Naive B cell (primary cell): ENCODE measurements at places on chromosomes 12 and 14.

DNA sequence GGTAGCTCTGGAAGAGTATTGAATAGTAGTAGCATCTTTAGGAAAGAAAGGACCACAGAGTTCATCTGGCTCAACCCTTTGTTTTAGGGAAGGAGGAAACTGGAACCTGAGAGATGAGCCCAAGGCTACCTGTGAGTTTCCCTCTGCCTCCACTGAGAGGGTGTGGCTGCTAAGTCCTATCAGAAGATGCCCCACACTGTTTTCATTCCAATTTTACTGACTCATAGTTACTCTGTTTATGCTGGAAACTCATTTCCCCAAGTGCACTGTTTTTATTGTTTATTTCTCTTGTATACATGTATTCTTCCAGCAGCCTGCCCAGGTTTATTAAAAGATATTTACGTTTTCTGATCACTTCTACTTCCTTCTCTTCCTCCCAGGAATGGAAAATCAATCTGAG is 127.4 kb upstream of the ARHGAP5 start:
- no peak for DNase-seq

GRCh38 chr14:91862417-91862816 is 4.9 kb downstream of the TC2N start:
- no peak for DNase-seq

DNA sequence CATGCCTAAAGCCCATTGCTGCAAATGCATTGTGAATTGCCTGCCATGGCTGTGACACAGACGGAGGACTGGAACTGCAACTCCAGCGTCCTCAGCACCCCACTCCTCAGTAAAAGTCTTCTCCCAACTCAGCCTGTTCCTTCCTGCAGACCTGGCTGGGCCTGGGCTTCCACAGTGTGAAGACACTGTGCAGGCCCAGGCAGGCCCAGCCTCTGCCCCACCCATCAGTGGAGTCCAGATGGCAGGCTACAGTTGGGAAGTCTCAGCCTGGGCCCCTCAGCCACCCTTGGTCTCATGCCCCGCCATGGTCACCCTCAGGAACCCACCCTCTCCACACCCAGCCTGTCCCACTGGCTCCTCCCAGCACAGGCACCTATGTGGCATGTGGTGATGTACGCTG is 22.0 kb downstream of the VSX2 start:
- no peak for DNase-seq

- no peak for DNase-seq
These were observed 141.1 kb downstream of the NDUFA12 start for GRCh38 chr12:94862421-94862820.

DNA sequence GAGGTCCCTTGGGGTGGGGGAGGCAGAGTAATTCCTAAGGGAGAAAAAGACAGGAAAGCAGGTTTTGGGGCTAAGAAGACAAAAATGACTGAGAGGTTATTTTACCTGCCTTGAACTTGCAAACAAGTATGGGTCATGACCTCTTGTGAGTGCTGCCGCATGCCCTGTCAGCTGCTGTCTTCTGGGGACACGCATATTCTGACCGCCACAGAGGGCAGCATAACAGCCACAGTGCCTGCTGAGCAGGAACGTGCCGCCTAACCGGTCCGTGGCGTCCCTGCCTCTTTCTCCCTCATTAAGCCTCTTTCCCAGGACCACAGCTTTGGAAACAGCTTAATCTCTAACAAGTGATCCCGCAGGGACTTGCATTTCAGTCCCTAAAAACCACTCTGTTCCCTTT is 51.3 kb upstream of the KCNA1 start:
- DNase-seq, result no peak

DNA sequence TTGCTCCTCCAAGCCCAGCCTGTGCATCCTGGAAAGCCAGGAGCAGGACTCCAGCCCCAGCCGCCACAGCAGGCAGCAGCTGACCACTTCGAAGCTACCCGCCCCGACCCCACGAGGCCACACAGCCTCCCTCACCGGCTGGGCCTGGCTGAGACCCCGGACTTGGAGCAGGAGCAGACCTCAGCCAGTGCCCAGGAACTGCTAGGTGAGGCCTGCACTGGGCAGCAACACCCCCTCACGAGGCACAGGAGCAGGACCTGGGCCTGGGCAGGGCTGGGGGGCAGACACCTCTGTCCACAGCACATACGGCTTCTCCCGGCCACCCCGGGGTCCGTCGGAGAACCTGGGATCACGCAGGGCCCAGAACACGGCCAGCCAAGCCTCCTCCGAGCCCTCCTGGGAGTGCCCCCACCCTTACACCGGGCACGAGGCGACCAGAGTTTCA is 137.4 kb upstream of the C14orf180 start:
- no peak for DNase-seq

- no peak for DNase-seq
These were observed 18.8 kb upstream of the PRKAG1 start for GRCh38 chr12:49037111-49037946.

- no peak for DNase-seq
These were observed 123.6 kb downstream of the METTL25 start for GRCh38 chr12:82481954-82482353.

GRCh38 chr12:73361864-73362230 is 1089.7 kb downstream of the TRHDE start:
- DNase-seq, result no peak

GRCh38 chr14:27484633-27485032 is 886.8 kb upstream of the NOVA1 start:
- DNase-seq, result no peak

DNA sequence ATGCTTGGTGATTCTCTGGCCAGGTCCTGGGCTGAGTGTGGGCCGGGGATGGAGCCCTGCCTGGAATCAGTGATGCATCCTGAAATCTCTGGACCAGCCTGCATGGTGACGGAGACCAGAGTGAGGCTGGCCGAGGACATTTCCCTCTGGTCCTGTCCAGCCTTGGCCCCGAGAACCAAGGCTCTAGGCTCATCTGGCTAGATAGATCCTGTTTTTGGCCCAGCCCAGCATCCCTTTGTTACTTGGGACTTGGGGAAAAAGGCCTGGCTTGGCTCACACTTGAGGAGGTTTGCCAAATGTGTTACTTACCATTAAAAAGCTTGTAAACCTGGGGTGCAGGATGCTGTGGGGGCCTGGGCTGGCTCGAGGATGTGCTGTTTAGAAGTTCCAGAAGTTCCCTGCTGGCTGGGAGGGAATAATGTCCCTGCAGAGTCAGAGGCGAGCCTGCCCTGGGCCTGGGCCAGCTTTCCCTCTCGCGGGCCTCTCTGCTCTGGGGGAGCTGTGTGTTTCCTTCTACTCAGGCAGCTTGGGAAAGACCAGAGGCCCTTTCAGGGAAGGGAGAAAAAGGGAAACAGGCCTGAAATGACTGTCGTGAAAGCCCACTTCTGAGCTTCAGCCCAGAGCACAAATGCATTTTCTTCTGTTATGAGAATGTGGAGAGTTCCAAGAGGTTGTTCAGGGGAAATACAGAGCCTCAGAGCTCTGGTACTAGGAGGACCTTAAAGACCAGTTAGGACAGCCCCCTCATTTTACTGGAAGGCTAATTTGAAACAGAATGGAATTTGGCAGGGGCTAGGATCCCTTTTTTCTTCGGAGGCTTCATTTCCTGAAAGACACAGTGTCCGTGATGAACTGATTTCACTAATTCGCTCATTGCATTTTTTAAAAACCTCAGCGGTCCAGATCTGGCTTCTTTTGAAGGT is 47.2 kb upstream of the CTDSP2 start:
- DNase-seq, result no peak

DNA sequence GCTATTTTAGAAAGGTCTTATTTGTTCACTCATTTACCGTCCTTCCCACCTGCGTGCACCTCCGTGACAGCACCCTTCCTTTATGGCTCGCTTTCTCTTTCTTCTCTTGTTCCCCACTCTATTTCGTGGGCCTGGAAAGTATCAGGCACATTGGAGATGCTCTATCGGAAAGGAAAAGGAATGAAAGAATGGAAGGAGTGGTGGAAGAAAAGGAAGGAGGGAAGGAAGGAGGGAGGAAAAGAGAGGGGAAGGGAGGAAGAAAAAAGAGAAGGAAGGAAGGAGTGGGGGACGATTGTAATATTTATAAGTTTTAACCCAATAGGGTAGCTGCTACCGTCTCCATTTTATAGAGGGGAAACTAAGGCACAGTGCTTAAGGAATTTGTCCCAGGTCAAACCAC is 363.4 kb downstream of the CACNA1C start:
- DNase-seq, result no peak
